OCI-LY7 (cell line): ENCODE measurements at places on chromosomes 5 and 9. TPM values are rescaled to one million over a fixed set of nuclear protein-coding genes. Genes with fewer than 3 reads are reported as not detected.

DNA sequence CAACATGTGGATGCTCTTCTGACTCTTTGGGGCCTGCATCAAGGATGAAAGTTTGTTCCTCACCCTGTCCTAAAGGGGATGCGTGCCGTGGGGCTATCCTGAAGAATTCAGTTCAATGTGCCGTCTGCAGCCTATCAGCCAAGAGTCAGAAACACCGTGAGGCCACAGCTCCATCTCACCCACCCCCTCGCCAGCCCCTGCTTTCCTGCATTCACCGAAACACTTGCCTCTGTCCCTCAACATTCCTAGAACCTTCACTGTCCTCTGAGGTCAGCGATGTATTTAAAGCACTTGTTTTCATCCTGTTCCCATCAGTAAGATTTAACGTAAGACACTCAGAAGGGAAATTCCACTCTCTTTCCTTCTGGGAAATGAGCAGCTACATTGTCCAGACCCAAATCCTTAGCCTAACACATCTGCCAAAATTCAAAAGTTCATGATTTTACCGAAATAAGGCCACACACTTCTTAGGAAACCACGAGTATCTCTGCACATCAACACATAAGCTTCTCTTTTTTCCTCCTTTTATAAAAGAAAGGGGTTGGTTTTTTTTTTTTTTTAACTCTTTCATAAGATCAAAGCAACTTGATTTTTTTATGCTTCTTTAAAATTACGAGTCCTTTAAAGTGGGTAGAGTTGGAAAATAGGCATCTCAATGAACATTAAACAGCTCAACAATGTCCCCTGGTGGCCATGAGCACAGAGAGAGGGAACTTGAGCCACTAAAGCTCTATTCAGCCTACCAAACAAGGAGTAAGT lies 100.7 kb downstream of the SUSD1 start:
- DNase-seq = peak; percentile 58

Gene SLC45A2
- total RNA-seq = not detected in 2 replicates

DNA sequence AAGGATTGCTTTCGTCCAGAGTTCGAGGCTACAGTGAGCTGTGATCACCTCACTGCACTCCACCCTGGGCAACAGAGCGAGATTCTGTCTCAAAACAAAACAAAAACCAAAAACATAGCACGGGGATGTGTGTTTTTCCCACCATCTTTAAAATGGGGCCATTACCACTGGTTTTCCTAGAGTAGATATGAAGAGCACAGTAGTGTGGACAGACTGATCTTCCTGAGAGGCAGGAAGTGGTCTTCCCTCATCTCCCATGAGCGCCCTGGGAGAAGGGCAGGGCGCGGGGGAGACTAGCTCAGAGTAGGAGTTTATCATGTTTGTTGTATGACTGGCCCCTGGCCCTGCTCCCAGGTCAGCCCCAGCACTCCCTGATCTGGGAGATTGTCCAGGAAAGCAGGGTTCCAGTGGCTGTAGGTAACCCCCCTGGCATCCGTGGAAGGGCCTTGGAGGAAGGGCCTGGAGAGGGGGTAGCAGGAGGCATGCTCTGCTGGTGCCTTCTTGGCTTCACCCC lies 2.3 kb downstream of the SUSD3 start:
- peak; percentile 25 for DNase-seq

Gene TPPP
- total RNA-seq = not detected in 2 replicates

GRCh38 chr9:94526951-94527350 lies 27.9 kb upstream of the PCAT7 start:
- DNase-seq = peak; percentile 55

Gene GPX3
- not detected in 2 replicates for total RNA-seq

Gene MARCOL
- not detected in 2 replicates for total RNA-seq
